ENCODE measurements at places on chromosomes 16 and 17. TPM values are rescaled to one million over a fixed set of nuclear protein-coding genes. Genes with fewer than 3 reads are reported as not detected.
A peak's percentile ranks its signal among the peaks of the same experiment; 100 is the strongest.

- peak; percentile 87 for DNase-seq
Measured at GRCh38 chr16:72203401-72203800, 31.4 kb upstream of the PMFBP1 start.

IRX5 gene
- total RNA-seq = 16.5 TPM

HSPB9 gene
- not detected for total RNA-seq

PLA2G10 gene
- not detected for total RNA-seq

DNA sequence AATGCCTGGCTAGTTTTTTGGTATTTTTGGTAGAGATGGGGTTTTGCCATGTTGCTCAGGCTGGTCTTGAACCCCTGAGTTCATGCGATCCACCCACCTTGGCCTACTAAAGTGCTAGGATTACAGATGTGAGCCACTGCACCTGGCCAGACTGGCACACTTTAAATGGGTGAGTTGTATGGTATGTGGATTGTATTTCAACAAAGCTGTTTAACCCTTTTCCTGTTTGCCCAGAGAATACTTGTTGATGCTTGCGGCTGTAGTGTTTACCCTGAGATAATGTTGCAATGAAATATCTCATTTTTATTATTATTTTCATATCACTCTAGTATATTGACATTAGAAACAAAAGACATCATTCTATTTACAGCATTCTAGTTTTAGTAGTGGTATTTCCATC, 17.1 kb upstream of the TMEM94 start:
- no peak for DNase-seq

Data from osteoblast (primary cell).